Spinal cord (tissue), 10 donors: ENCODE measurements at places on chromosomes 16 and 17. TPM values are rescaled to one million over a fixed set of nuclear protein-coding genes. Genes with fewer than 3 reads are reported as not detected.

GRCh38 chr16:85553436-85554113, 59.5 kb upstream of the GSE1 start:
- DNase-seq = peak; percentile 81

GRCh38 chr17:76434870-76435269, 18.1 kb downstream of the UBE2O start:
- DNase-seq = no peak

- DNase-seq = no peak
These were observed 134.7 kb downstream of the SOX9 start for GRCh38 chr17:72255481-72255880.

DNA sequence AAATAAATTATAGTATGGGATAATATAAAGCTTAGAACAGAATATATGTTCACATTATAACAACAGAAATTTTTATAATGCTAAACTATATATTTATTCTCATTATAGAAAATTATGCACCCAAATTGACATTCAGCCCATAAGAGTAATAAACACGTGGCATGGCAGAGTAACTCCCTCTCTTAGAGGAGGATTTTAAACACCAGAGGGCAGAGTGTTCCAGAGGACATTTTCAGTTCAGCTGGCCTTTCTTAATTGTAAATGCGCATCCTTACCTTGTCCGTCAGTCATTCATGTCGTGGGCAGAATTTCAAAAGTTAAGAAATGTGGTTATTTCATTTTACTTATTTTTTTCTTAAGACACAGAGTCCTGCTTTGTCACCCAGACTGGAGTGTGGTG, 147.1 kb downstream of the TANC2 start:
- DNase-seq = no peak

GRCh38 chr17:34302636-34303035, 16.6 kb upstream of the CCL8 start:
- no peak for DNase-seq

DNA sequence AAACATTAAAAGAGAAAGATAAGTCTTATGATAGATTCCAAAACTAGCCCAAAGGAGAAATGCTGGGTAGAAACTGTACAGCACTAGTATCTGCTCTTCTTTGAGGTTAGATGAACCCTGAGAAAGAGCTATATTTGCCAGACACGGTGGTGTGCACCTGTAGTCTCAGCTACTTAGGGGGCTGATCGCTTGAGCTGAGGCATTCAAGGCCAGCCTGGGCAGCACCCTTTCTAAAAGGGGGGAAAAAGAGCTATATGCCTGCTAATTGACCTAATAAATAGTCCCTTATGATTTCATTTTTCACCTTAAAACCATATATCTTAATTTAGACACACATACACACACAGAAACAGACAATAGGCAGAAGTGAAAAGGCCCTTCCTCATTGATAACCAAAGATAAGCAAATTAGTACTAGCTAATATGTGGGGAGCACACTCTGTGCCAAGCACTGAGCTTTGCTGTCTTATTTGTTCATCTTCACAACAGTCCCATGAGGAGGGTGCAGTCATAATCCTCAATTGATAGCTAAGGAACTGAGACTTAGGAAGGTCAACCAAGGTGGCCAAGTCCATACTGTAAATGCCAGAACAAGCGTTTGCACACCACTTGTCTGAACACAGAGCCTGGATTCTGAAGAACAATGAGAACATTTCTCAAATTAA, 56.6 kb upstream of the NLK start:
- DNase-seq = no peak

GRCh38 chr17:52136166-52136565, 22.3 kb downstream of the CA10 start:
- DNase-seq = no peak

DNA sequence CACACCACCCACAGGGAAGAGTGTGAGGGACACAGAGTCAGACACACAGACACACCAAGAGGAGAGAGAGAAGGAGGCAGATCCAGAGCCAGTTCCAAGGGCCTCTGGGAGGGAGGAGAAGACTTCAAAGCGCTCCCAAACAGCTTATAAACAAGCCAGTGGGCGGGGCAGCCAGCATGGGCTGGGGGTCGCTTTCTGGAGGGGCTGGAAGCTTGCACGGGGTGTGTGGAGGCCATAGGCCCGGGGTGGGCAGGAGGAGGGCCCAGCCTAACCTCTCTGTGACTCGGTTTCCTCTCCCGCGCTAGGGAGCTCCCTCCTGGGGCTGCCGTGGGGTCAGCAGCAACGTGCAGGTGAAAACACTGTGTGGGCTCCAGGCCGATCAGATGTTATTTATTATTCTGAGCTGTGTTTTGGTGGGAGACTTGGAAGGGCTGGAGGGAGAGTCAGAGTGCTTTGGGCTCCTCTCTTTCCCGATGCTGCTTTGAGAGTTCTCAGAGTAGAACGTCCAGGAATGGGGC, 2.5 kb upstream of the WFIKKN2 start:
- DNase-seq = no peak

DNA sequence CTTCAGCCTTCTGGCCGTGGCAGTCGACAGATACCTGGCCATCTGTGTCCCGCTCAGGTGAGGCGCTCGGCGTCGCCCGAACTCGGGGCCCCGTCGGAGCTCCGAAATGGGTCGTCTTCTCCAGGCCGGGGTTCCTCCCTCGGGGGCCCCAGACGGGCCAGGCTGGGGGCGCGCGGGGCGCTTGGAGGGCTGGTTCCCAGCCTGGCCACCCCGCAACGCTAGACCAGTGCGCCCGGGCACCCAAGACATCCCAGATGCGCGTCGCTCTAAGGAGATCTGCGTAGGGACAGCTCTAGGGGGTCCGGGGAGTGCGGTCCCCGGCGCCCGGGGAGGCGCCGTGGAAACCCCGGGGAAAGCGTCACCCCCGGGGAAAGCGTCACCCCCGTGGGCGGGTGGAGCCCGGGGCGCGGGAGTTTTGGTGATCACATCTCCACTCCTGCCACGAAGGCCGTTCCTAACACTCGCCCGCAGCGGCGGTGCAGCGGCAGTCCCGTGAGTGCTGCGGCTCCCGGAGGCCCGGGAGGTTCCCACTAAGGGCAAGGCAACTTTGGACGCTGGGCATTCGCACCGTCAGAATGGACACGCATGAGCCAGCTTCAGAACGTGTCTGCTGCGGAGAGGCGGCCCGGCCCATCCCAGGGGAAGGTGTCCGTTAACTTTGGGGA, 729 bp downstream of the ADORA2B start:
- DNase-seq = no peak

- no peak for DNase-seq
These were observed 1.4 kb upstream of the CEP295NL start for GRCh38 chr17:78904371-78904770.

DNA sequence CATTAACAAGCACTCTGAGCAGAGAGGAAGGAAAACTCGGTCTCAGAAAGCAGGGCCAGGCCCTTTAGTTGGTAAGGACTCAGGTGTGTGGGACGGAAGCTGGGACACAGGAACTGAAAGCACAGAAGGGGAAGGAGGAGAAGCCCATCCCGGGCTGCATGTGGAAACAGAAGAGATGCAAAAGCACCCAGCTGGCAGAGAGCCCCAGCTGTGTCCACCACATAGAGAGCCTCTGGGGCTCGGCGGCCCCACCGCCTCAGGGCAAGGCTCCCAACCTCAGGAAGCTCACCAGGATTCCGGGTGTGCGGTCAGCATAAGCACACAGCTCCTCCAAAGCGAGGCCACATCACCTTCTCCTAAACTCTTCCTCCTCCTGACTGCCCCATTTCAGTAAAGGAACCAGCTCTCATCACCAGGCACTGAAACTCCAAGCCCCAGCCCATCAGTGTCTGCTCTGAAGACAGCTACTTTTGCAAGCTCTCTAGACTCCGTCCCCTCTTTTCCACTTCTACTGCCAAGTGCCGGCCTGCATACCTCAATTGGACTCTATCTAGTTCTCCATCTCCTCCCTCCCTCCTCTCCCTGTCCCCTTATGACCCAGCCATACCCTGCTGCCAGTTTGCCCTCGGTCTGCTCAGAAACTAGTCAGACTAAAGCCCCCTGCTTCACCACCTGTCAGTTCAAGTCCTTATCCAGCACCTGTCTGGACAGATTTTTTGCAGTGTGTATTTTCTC, 6.0 kb downstream of the ST3GAL2 start:
- no peak for DNase-seq

DNA sequence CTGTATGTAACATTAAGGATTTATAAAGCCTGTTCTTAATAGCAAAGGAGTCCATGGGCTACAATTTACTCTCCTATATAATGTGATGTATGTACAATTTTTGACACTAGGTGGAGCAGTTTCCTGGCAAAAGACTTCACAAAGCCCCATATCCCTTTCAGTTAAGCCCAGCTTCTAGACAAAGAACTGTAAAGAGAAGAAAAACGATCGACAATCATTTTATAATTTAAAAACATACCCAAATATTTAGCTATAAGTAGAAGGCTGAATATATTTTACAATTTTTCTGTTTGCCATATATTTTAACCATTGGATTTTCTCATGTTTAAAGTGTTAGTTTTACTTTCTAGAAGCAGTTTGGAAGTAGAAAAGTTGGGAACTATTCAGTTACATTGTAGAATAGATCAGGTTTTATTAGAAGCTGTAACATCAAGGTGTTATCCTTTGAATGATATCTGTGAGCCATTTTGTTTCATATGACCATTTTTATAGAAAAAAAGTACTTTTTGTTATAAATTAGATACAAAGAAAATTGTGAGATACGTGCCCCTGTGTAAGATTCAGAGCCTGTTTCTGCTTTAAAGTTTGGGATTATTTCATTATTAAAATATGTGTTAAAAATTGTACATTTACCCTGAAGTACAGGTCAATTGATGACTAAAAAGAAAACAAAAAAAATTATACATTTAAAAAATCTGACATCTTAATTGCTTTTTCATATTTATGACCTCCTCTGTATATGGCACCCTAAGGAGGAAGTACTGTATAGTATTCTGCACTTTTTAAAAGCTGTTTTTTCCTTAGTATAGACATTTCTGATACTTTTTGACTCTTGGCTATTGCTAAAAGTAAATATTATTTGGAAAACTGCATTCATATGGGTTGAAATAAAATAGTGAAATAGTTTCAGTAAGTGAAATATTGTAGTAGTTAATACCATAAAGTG, 46.3 kb downstream of the VMP1 start:
- peak; percentile 70 for DNase-seq

DNA sequence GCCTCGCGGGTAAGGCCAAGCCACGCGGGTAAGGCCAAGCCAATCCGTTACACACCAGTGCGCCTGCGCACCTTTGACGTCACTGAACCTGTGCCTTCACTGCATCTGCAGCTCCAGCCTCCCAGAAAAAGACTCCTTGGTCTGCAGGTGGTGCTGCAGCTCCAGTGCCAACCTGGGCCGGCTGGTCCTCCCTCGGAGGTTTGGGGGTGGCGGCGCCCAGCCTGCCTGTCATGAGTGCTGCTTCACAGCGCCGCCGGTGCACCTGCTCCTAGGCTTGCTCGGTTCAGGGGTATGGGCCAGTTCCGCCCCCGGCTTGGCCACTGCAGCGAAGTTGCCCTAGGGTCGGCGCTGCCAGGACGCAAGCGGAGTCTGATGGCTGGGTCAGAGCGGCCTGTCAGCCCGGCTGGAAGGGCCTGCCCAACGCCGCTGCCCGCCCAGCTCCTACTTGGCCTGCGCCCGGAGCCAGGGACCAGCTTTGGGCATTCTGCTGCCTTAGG, 146.6 kb downstream of the USP22 start:
- no peak for DNase-seq

GRCh38 chr17:19342611-19343255, 19.8 kb downstream of the B9D1 start:
- DNase-seq = no peak

DNA sequence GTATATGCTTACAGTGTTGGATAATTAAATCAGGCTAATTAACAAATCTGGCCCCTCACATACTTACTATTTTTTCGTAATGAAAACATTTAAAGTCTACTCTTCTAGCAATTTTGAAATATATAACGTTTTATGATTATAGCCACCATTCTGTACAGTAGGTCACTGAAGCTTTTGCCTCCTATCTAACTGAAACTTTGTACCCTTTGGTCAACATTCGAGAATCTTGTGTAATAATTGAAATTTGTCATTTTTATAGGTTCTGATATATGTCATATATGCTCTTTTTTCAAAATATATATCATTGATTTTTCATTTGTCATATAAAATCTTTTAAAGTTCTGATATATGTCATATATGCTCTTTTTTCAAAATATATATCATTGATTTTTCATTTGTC, 12.7 kb downstream of the PHKB start:
- no peak for DNase-seq

DNA sequence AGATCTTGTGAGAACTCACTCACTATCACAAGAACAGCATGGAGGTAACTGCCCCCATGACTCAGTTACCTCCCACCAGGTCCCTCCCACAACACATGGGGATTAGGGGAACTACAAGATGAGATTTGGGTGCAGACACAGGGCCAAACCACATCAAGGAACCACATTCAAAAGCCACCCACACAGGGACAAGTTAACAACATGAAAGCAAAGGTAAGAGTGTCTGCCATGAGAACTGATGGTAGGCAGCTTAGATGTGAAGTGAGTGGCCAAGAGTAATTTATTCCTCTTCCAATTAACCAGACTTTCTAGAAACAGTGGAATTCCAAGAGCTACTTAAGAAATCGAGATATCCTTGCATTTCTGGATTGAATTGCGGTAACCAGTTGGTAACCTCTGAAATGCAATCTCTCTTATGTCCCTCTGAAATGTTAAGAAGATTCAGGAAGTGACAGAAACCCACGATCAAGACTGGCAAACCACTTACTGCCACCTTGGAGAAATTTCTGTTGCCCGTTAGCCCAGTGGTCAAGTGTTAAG, 167.4 kb upstream of the CACNG5 start:
- no peak for DNase-seq

DNA sequence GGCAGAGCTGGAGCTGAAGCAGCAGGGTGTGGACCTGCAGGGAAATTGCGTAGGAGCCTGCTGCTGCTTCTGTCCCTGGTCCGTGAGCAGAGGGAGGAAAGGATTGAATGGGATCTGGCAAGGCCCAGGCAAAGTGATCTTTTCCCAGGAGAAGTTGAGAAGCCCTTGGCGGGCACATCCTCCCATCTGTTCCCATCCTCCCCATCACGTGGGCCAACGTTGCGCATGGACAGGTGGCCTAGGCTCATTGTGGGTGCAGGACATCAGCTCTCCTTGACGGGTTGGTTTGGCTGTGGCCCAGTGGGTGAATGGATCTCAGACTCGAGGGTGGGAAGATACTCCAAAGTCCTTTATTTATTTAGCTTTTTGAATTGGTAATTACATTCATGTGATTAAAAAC, 29.4 kb upstream of the POLR3E start:
- DNase-seq = no peak

- no peak for DNase-seq
These were observed 6.7 kb downstream of the NEK8 start for GRCh38 chr17:28735242-28735722.

The HS3ST3A1 gene
- 2.1 TPM for total RNA-seq

The MT4 gene
- total RNA-seq = not detected

The ATXN2L gene
- total RNA-seq = 45.7 TPM

The ZACN gene
- not detected for total RNA-seq

The EVI2B gene
- total RNA-seq = 2.0 TPM

The IL17C gene
- not detected for total RNA-seq

The SMYD4 gene
- 13.4 TPM for total RNA-seq

The MYH13 gene
- not detected for total RNA-seq

The ELP5 gene
- total RNA-seq = 47.7 TPM

The TELO2 gene
- 20.5 TPM for total RNA-seq
